Activated naive CD4-positive, alpha-beta T cell treated with anti-CD3 and anti-CD28 coated beads, Interleukin-2, amount 10 ng/mL, durations not matched to agents 7 days and 5 days (primary cell): ENCODE measurements at places on chromosomes 7 and 10.
A peak's percentile ranks its signal among the peaks of the same experiment; 100 is the strongest.

GRCh38 chr10:92142949-92143348, 147.9 kb downstream of the CPEB3 start:
- DNase-seq: no peak
- no peak overlapping the region for H3K27ac ChIP-seq
- no peaks in the 10 kb centered on the region for H3K27me3 ChIP-seq
- H3K36me3 ChIP-seq: peaks cover 5% of the 10 kb centered on the region

DNA sequence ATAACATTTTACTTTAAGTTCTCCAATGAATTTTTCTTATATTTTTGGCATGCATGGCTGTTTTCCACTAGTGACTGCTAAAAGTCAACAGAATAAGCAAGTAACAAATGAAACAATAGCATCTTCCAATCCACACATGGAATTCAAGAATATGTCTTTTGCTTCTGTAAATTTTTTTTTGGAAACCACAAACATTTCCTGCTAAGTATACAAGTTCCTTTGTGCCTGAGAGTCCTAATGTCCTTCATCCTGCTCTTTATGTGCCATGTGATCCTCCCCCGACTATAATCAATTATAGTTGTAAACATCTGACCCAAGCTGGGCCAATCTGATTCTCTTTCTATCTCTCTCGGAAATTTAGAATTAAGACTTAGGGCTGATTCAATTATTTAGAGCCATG, 61.2 kb downstream of the PPP1R3C start:
- no peak overlapping the region for H3K27ac ChIP-seq
- no peak overlapping the region for H3K4me3 ChIP-seq
- no peaks in the 10 kb centered on the region for H3K4me1 ChIP-seq

- peaks cover 11% of the 10 kb centered on the region for H3K36me3 ChIP-seq
- peak overlapping the region; percentile 75 for H3K27ac ChIP-seq
- peak; percentile 58 for DNase-seq
- peaks cover 34% of the 10 kb centered on the region for H3K4me1 ChIP-seq
- H3K4me3 ChIP-seq: peak overlapping the region; percentile 85
These were observed 581 bp downstream of the FAM3C start for GRCh38 chr7:121395494-121395960.

GRCh38 chr7:107995184-107996071, 7.5 kb downstream of the LAMB1 start:
- no peak overlapping the region for H3K4me3 ChIP-seq
- no peak for DNase-seq
- H3K36me3 ChIP-seq: no peaks in the 10 kb centered on the region
- no peaks in the 10 kb centered on the region for H3K4me1 ChIP-seq
- peaks cover 29% of the 10 kb centered on the region for H3K27me3 ChIP-seq

GRCh38 chr7:1073142-1073977, 14.6 kb upstream of the GPER1 start:
- no peaks in the 10 kb centered on the region for H3K36me3 ChIP-seq
- no peak overlapping the region for H3K27ac ChIP-seq
- H3K4me3 ChIP-seq: no peak overlapping the region
- DNase-seq: no peak
- H3K4me1 ChIP-seq: no peaks in the 10 kb centered on the region

DNA sequence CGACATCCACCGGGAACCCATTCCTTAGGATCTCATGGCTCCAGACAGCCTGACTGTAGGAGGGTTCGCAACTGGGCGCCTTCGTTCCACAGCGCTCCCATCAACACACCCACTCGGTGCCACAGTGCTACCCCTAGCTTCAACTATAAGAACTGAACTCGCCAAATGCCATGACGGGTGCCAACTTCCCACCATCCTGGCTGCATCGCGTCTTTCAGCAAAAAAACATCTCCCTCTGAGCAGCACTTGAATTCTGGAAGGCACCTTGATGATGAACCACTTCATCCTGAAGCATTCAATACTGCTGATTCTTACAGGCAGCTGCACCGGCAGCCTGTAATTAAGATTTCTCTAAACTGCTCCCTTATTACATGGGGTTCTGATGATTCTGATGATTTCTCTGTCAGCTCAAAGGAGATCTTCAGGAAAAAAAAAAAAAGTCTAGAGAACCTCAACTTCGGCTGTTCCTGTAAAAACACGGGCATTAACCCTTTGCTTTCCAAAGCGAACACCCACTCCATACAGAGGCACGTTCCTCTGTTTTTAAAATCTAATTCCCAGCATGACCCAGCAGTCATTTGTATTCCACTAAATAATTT, 1.3 kb downstream of the CYTH3 start:
- H3K27me3 ChIP-seq: peaks cover 67% of the 10 kb centered on the region
- H3K4me1 ChIP-seq: peaks cover 20% of the 10 kb centered on the region
- peak; percentile 36 for DNase-seq
- H3K4me3 ChIP-seq: peak overlapping the region; percentile 77
- no peak overlapping the region for H3K27ac ChIP-seq

DNA sequence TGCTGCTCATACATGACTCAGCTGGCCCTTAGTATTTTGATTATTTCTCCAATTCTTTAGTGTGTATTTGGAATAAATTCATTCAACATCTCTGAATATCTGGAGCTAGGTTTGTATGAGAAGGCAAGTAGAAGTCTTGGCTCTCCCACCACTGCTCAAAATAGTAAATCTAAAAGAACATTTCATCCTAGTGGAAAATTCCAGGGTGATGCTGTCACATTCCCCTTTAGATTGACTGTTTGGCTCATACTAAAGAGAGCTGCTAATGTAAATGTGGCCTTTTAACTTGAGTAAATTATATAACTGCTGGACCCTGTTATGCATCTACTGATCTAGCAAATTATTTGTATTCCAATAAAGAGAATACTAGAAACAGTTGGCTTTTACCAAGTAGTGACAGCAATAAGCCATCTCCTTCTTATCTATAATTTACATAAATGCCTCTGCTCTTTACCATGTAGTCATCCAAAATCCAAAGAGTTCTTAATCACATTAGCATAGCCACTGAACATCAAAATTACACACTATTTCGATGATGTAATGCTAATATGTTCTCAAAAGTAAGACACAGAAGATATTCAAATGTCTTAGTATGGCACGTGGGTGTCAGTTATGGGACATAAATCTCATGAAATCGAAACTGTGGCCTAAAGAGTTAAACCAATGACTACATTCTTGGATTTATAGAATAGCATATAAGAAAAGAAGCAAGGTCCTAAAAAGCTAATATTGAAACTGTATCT, 86.9 kb upstream of the KCND2 start:
- no peak overlapping the region for H3K4me3 ChIP-seq
- DNase-seq: no peak
- no peaks in the 10 kb centered on the region for H3K4me1 ChIP-seq

- H3K27me3 ChIP-seq: no peaks in the 10 kb centered on the region
- H3K27ac ChIP-seq: no peak overlapping the region
- H3K36me3 ChIP-seq: peaks cover 25% of the 10 kb centered on the region
- no peak for DNase-seq
These were observed 82.9 kb downstream of the GALNT11 start for GRCh38 chr7:152108359-152108758.
